ENCODE measurements at places on chromosomes 2 and 18. TPM values are rescaled to one million over a fixed set of nuclear protein-coding genes. Genes with fewer than 3 reads are reported as not detected.

GRCh38 chr2:17206771-17207170 lies 311.5 kb downstream of the RAD51AP2 start:
- H3K27me3 ChIP-seq, result no peaks in the 10 kb centered on the region
- DNase-seq, result no peak
- no peak overlapping the region for H3K27ac ChIP-seq
- no peak overlapping the region for H3K4me3 ChIP-seq
- no peaks in the 10 kb centered on the region for H3K4me1 ChIP-seq

GRCh38 chr2:27627963-27628766 lies 647 bp downstream of the CCDC121 start:
- peaks cover 37% of the 10 kb centered on the region for H3K36me3 ChIP-seq
- no peak for DNase-seq
- H3K27ac ChIP-seq, result peak overlapping the region; percentile 77
- peaks cover 27% of the 10 kb centered on the region for H3K4me1 ChIP-seq

DNA sequence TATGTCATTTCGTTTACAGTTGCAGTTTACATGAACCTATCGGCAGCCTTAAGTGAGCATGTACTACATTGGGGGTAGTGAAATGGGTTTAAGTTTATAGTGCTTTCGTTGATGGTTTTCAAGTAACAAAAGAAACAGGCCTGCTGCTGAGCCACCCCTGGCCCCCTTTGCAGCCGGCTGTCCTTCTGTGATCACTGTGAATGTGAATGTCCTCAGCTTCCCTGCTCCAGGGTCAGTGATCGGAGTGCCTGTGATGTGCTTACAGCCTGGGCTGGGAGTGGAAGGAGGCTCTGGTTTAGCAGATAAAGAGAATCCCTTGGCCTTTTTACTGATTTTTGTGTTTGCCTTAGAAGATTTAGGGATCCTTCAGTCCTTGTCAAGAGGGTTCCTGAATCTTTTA lies 154.2 kb downstream of the FAM210A start:
- H3K4me3 ChIP-seq, result no peak overlapping the region
- H3K27ac ChIP-seq, result no peak overlapping the region
- DNase-seq, result no peak
- H3K27me3 ChIP-seq, result no peaks in the 10 kb centered on the region
- no peaks in the 10 kb centered on the region for H3K36me3 ChIP-seq

Gene FBXO15
- total RNA-seq, result not detected

Gene ABCG5
- total RNA-seq, result not detected
